Smooth muscle cell of the coronary artery (primary cell): ENCODE measurements at places on chromosomes 7 and 10. TPM values are rescaled to one million over a fixed set of nuclear protein-coding genes. Genes with fewer than 3 reads are reported as not detected.

RSPH10B gene
- total RNA-seq = 0.12 and 0.15 TPM in 2 replicates

SLC13A4 gene
- 0.08 and 0.12 TPM in 2 replicates for total RNA-seq

IQUB gene
- total RNA-seq = 0.30 and 0.35 TPM in 2 replicates

STRA8 gene
- total RNA-seq = not detected in 2 replicates

CHN2 gene
- total RNA-seq = 1.2 and 2.2 TPM in 2 replicates

TWIST1 gene
- total RNA-seq = 31.1 and 267 TPM in 2 replicates

PRSS37 gene
- total RNA-seq = not detected in 2 replicates

SP8 gene
- total RNA-seq = not detected in 2 replicates

LHFPL3 gene
- not detected in 2 replicates for total RNA-seq

KIAA1549 gene
- 0.35 and 0.60 TPM in 2 replicates for total RNA-seq

CARD11 gene
- total RNA-seq = 0.68 TPM in 1 of 2 replicates, not detected in the other

IRF5 gene
- 0.15 TPM in 1 of 2 replicates, not detected in the other for total RNA-seq

BICC1 gene
- total RNA-seq = 91.9 and 102 TPM in 2 replicates

CHAT gene
- not detected in 2 replicates for total RNA-seq

MYL10 gene
- not detected in 2 replicates for total RNA-seq
